ENCODE measurements at places on chromosomes 3 and 15. TPM values are rescaled to one million over a fixed set of nuclear protein-coding genes. Genes with fewer than 3 reads are reported as not detected.

IQCF5 gene
- not detected for total RNA-seq

THRB gene
- 8.0 TPM for total RNA-seq

ISLR gene
- not detected for total RNA-seq

DNA sequence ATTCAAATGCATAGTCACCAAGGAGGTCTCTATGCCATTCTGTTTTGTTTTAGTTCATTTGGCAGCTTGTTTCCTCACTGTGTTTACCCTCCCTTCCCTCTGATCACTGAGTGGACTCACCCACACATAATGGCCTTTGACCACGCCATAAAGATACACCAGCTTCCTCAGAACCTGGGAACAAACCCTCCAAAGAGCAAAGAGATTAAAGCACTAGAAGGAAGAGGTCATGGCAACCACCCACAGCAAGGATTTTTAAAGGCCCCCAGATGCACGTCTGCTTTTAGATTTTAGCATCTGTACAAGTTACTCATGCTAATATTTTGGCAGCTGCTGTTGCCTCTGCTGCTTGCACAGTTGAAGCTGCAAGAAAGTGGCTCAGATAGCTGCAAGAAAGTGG lies 47.9 kb upstream of the CADPS start:
- H3K36me3 ChIP-seq: no peaks in the 10 kb centered on the region
- no peak for DNase-seq
- no peak overlapping the region for H3K27ac ChIP-seq
- no peak overlapping the region for H3K4me3 ChIP-seq
- no peaks in the 10 kb centered on the region for H3K27me3 ChIP-seq

Measured in GM23338 (cell line).